ENCODE measurements at places on chromosomes 5 and 9.
A peak's percentile ranks its signal among the peaks of the same experiment; 100 is the strongest.

- DNase-seq, result no peak
Observed at GRCh38 chr5:6761333-6761732, 48.1 kb downstream of the TENT4A start.

DNA sequence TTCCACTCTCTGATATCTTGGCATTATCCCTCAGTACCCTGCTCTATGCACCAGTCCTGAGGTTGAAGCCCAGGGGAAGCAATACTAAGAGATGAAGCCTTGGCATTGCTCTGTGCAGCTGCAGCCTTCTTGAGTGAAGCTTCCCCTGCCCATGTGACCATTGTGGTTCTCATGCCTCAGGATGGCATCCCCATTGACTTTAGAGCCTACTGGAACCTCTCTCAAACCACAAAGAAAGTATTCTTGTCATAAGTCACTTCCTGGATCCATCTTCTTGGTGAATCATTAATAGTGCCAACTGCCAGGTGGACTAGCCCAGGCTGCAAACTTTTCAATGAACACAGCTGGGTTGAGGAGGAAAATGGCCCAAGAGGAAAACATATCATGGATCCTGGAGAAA is 283.9 kb upstream of the RFX3 start:
- no peak for DNase-seq

- DNase-seq, result no peak
Observed at GRCh38 chr5:139605887-139606286, 42.3 kb upstream of the CXXC5 start.

DNA sequence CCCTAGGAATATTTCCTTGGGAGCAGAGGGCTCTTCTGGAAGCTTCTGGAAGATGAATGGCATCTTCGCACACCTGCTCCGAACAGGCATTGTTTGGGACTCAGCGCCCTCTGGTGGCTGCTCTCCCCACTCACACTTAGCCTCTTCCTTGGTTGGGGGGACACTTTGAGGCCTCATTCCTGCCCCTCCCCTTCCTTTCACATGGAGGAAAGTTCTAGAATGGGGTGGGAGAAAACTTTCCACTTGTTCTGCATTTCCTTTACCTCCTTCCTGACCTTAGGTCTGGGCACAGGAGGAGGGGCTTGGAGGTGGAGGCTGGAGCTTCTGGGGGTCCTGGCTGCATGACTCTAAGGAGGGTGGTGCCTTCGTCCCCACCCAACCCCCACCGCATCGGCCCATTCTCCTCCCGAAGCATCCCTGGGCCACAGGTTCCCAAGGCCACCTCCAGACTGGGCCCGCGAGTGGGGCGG is 19.3 kb upstream of the SMIM32 start:
- DNase-seq, result no peak

DNA sequence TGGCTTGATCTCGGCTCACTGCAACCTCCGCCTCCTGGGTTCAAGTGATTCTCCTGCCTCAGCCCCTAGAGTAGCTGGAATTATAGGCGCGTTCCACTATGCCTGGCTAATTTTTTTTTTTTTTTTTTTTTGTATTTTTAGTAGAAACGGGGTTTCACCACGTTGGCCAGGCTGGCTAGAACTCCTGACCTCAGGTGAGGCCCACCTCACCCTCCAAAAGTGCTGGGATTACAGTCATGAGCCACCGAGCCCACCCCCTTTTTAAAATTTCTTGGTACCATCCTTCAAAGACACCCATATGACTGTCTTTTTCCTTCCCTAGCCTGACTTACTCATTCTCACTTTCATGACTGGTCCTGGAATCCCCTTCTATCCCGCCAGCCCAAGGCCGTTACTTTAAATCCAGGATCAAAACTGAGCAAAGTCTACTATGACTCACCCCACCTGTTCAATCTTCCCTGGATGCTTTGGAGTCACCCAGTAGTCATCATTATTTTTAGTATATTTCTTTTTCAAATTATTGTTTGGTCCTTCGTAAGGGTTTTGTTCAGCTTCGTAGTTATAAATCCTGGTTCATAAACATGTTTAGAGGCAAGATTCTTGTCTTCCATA is 1.2 kb upstream of the TBCA start:
- DNase-seq, result no peak

DNA sequence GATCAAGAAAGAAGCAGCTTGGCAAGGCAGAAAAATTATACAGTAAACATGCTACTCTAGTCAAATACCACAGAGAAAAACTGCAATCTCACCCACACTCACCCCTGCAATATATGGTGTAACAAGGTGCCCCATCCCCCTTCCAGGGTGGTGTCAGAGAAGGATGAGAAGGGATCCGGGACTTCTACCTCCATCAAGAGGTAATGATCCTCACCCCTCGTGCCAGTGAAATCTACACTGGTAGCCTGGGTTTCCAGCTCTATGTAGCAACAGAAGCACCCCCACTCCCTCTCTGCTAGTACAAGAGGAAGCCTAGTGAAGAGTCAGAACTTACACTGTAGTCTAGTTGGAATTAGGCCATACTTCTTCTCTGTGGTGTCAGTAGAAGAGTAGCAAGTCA is 18.9 kb downstream of the SLCO4C1 start:
- no peak for DNase-seq

DNA sequence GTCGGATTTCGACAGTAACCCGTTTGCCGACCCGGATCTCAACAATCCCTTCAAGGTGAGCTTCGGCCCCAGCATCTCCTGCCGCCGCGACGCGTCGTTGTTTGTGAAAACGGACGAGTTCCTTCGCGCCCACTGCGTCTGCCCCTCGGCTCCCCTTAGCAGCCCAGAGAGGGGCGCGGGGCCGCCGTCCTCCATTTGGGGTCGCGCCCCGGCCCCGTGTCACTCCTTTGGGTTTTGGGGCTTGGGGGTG is 182 bp downstream of the SCAMP1 start:
- DNase-seq, result no peak

DNA sequence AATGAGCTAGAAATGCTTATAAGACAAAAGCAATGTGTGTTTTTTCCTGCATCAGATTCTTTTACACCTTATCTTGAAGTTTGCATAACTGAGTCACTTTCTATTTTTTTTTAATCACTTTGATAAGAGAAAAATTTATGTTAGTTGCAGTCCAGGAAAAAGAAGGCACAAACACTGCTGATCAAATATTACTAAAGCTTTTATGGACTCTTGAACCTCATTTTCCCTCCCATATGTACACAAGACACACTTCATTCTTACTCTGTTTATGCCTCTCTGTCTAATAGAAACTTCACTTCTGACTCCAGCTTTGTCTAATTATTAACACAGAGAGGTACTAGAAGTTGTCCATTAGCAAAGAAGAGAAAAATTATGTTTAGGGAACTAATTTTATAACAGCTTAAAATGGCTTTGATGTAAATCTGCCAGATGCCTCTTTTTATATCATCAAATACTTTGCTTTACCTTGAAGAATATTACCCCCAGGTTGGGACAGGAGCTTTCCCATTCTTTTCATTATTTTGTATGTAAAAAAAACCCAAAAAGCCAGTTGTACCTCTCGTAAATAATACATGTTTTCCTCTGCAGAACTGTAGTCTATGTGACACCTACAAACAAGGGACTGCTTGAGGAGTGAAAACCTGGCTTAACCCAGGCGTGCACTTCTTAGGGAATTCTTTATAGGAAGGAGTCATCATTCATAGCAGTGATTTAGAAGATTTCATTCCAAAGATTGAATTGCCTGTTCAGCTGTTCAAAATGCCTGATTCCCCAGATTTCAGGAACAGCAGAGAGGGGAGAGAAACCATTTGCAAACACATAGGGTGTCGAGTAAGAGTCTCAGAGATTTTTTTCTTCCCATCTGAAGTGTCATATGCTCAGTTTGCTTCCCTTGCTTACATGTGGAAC is 72.6 kb downstream of the DAPK1 start:
- DNase-seq, result no peak

GRCh38 chr9:14415947-14416346 is 102.0 kb upstream of the NFIB start:
- DNase-seq, result peak; percentile 36

DNA sequence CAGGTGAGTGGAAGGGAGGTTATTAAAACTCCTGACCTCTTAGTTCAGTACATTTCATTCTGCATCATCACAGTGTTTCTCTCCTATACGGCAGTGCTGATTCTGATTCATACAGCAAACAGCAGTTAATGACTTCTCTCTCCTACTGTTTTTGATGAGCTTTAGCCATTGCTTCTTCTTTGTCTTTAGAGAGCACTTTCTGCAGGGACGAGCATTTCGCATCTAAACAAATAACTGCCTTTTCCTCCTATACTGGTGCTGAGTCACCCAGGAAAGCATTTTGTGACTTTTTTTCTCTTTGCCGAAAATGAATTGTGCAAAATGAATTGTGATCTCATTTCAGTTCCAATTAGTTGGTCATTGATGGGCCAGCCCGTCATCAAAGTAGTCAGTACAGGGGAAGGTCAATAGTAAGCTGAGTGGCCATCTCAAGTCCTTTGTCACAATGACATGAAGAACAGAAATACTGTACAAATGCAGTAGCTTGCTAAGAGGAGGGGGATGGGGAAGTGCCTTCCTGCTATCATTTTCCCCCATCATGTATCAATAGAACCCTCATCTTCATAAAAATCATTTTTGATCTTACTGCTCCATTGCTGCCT is 98.5 kb downstream of the INSYN2B start:
- DNase-seq, result no peak
